ENCODE measurements at places on chromosomes 7 and 10.

DNA sequence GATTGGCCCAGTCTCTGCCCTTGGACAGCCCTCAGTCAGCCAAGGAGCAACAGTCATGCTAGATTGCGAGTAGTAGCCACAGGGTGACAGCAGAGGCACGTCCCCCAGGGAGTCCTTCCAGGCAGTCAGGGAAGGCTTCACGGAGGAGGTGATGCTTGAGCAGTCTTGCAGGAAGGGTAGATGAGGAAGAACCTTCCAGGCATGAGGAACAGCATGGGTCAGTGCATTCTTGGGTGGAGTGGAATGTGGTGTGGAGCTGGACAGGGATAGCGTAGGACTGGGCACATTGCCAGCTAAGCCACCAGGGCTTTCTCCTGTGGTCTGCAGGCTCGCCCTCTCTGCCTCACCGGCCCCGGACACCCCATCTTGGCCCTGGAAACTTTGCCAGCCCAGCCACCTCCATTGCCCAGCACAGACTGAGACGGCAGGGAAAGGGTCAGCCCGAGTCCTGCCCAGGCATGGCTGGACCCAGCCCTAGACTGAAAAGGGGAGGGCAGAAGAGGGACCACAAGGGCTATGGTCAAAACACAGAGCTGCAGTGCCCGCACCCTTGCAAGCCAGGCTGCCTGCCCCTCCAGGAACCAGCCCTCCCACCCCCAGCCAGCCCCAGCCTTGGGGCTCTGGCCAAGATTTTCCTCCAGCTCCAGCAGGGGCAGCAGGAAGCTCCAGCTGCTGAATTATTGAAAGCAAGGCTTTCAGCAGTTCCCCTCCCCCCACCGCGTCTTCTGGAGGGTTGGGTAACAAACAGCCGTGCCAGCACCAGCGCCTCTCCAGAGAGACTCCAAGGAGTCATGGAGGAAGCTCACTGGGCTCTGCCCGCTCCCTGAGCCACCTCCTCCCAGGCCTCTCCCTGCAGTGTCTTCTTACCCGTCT is 18.7 kb downstream of the SRRM3 start:
- DNase-seq: peak; percentile 25

GRCh38 chr7:41311301-41311700 is 391.6 kb downstream of the INHBA start:
- DNase-seq: no peak

GRCh38 chr7:77327932-77328628 is 88.1 kb downstream of the GSAP start:
- no peak for DNase-seq

- DNase-seq: peak; percentile 58
Measured at GRCh38 chr7:130554481-130554880, 62.6 kb downstream of the MEST start.

DNA sequence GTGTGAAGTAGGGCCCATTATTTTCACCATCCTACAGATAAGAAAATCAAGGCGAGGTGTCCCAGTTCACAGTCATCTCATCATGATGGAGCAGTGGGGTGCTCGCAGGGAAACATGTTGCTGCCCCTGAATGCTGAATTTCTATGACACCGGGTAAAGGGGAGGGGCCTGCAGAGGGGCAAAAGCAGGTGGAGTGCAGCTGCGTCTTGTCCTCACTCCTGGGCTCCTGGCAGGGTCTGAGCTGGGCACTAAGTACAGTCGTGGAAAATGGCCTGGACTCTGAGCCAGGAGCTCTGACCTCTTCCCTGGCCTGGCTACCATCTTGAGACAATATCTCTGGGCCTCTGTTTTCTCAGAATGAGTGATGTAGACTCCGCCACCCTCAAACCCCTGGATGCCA is 253.1 kb upstream of the PITRM1 start:
- no peak for DNase-seq

All from pons (tissue), 1 donor.